ENCODE measurements at places on chromosomes 7 and 10. TPM values are rescaled to one million over a fixed set of nuclear protein-coding genes. Genes with fewer than 3 reads are reported as not detected.

The TLX1 gene
- total RNA-seq = not detected

The RNF148 gene
- not detected for total RNA-seq

The RBM48 gene
- total RNA-seq = 13.1 TPM

The LEP gene
- not detected for total RNA-seq

The CPA4 gene
- total RNA-seq = not detected

The ZNF727 gene
- total RNA-seq = 0.84 TPM

The TAS2R41 gene
- not detected for total RNA-seq

The OPN1SW gene
- not detected for total RNA-seq

The FBXL13 gene
- 0.32 TPM for total RNA-seq

The ACTL6B gene
- total RNA-seq = not detected

The SKIDA1 gene
- total RNA-seq = 0.54 TPM

The NUPR2 gene
- total RNA-seq = not detected

The FAM13C gene
- not detected for total RNA-seq

The CUX1 gene
- 21.6 TPM for total RNA-seq

The BBS9 gene
- 9.9 TPM for total RNA-seq

The STN1 gene
- total RNA-seq = 34.4 TPM

The CCDC172 gene
- not detected for total RNA-seq

The GIMAP4 gene
- 109 TPM for total RNA-seq

The ENKUR gene
- 0.11 TPM for total RNA-seq

The PTPRE gene
- total RNA-seq = 31.6 TPM

The DYNC1I1 gene
- total RNA-seq = not detected

The ZNF425 gene
- total RNA-seq = 0.43 TPM

The CHRM2 gene
- total RNA-seq = not detected

The LRRC4 gene
- 0.50 TPM for total RNA-seq

The PLXNA4 gene
- 0.07 TPM for total RNA-seq

The ERVW-1 gene
- total RNA-seq = not detected

The SAP25 gene
- total RNA-seq = 13.1 TPM

The TMEM140 gene
- total RNA-seq = 12.1 TPM

The MEST gene
- 1.7 TPM for total RNA-seq

The ELFN1 gene
- total RNA-seq = 0.09 TPM

The PAX4 gene
- not detected for total RNA-seq

The BTBD16 gene
- not detected for total RNA-seq

The SPAM1 gene
- not detected for total RNA-seq

The MKRN1 gene
- total RNA-seq = 73.6 TPM

The HGF gene
- total RNA-seq = not detected

The GHRHR gene
- not detected for total RNA-seq

The XRCC2 gene
- total RNA-seq = 23.6 TPM

The VENTX gene
- not detected for total RNA-seq

The PRDX3 gene
- total RNA-seq = 160 TPM
